ENCODE measurements at places on chromosomes 7 and 10. TPM values are rescaled to one million over a fixed set of nuclear protein-coding genes. Genes with fewer than 3 reads are reported as not detected.

- DNase-seq: peak; percentile 72
- H3K36me3 ChIP-seq: no peaks in the 10 kb centered on the region
- H3K4me1 ChIP-seq: peaks cover 32% of the 10 kb centered on the region
- no peaks in the 10 kb centered on the region for H3K27me3 ChIP-seq
- H3K27ac ChIP-seq: peak overlapping the region; percentile 8
Observed at GRCh38 chr7:142385491-142386340, 127.9 kb upstream of the PRSS58 start.

DNA sequence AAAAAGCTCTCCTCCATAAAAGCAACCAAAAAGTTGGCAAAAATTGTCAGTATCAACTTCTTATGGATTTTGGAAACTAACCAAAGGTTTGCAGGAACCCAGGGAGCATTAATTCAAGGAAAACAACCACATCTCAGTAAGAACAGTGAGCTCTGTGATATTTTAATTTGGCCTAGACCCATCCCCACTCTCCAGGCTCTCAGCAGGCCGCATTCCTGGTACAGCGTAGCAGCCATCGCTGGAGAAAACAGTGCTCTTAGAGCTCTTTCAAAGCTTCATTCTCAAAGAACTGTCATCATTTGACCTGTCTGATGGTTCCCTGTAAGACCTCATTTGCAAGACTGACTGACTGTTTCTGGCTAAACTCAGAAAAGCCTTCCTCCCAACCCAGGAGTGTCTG is 81.9 kb downstream of the NUDCD3 start:
- no peaks in the 10 kb centered on the region for H3K4me1 ChIP-seq
- no peaks in the 10 kb centered on the region for H3K27me3 ChIP-seq
- no peak overlapping the region for H3K27ac ChIP-seq
- peaks cover 33% of the 10 kb centered on the region for H3K36me3 ChIP-seq
- no peak for DNase-seq

DNA sequence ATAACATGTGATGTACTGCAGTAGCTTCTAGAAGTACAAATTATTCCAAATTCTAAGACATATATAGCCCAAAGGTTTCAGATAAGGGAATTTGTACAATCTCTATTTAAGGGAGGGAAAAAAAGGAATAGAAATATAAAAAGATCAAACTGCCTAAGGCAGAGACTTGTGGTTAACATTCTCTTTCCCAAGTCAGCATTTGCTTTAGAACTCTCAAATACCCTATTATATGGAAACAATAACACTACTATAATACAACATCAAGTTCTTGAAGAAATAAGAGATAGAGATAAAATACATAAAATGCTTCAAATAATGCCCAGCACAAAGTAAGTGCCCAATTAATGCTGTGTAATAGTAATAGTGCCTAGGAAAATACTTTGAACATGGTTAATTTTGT is 123.1 kb downstream of the CRPPA start:
- DNase-seq: no peak
- peaks cover 1% of the 10 kb centered on the region for H3K36me3 ChIP-seq
- no peak overlapping the region for H3K27ac ChIP-seq
- no peak overlapping the region for H3K4me3 ChIP-seq
- H3K27me3 ChIP-seq: no peaks in the 10 kb centered on the region

DNA sequence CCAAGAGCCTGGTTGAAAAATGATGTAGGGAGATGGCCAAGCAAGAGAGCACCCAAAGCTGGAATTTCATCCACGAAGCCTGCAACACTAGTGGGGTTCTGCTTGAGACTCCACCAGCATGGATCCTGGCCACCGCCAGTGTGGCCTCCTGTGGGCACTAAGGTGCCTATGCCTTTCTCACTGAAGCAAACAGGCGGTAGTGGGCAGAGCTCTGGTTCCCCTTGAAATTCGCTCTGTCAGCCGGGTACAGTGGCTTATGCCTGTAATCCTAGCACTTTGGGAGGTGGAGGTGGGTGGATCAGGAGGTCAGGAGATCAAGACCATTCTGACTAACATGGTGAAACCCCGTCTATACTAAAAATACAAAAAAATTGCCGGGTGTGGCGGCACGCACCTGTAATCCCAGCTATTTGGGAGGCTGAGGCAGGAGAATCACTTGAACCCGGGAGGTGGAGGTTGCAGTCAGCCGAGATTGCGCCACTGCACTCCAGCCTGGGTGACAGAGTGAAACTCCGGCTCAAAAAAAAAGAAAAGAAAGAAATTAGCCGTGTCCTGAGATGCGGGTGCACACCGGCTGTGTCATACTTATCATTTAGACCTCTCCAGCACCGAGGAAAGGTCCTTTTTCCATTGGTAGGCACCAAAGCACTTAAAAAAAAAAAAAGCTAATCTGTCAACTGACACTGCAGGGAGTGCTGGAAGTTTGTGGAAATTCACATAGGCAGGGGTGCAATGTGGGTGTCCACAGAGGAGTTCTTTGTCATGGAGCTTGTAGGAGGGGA is 28.3 kb downstream of the CCM2 start:
- peak overlapping the region; percentile 82 for H3K4me3 ChIP-seq
- peak; percentile 37 for DNase-seq
- no peaks in the 10 kb centered on the region for H3K27me3 ChIP-seq
- peaks cover 79% of the 10 kb centered on the region for H3K4me1 ChIP-seq

- H3K27ac ChIP-seq: no peak overlapping the region
- peaks cover 2% of the 10 kb centered on the region for H3K4me1 ChIP-seq
- peaks cover 49% of the 10 kb centered on the region for H3K36me3 ChIP-seq
- H3K4me3 ChIP-seq: no peak overlapping the region
- no peaks in the 10 kb centered on the region for H3K27me3 ChIP-seq
Observed at GRCh38 chr7:156865493-156865892, 27.5 kb downstream of the LMBR1 start.

TDRD1 gene
- total RNA-seq: 0.05 TPM

All from activated CD8-positive, alpha-beta memory T cell treated with anti-CD3 and anti-CD28 coated beads, Interleukin-2, amount 10 ng/mL, durations not matched to agents 7 days and 5 days (primary cell).